ENCODE measurements at places on chromosomes 5 and 9.

DNA sequence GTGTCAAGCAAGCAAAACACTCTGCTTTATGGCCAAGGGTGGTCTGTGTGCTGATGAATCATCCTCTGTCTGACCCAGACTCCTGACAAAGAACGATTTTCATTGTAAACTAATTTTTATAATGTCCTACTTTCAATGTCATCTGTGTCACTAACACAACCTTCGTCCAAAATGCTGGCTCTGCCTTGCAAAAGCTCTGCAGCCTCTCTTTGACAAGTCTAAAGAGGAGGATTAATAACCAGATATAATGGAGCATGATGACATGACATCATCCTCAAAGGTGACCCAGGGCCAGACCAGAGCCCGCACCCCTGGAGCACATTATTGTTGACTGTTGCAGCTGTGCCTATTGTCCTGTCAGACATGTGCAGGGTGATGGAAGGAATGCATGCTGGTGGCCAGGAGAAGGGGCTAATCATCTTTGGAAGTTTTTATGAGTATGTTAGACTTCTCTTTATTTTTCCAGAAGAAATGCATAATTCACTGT, 589.4 kb downstream of the NR2F1-AS1 start:
- DNase-seq, result no peak

GRCh38 chr5:88879724-88880123, 3.3 kb downstream of the MEF2C start:
- DNase-seq, result no peak

DNA sequence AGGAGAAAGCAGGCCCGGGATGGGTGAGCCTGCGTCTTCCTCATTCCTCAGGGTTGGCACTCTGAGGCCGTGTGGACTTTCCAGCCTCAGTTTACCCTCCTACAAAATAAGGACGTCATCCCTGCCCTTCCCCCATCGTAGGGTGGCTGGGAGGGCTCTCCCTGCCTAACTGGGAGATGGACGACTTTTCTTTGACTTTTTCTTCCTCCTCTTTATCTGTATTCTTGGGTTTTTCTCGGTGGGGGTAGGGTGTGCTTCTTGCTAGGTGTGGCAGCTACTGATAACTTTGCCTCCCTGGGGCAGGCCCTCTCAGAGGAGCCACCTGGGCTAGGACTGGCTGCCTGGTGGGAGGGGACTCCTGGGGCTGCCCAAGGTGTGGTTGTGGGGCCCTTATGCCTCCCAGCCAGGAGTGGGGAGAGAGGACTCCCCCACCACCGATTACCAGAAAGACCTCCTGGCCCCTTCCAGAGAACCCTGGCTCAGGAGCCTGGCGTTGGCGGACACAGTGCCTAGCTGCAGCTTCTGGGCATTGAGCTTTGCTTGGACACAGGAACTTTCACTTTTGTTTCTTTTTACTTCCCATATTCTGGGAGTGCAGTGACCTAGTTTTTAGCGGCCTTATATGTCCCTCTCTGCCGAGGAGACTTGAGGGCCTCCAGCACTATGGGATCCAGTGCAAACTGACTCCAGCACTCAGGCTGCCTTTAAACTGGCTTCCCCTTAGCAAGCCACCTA, 6.1 kb downstream of the GLIPR2 start:
- no peak for DNase-seq

DNA sequence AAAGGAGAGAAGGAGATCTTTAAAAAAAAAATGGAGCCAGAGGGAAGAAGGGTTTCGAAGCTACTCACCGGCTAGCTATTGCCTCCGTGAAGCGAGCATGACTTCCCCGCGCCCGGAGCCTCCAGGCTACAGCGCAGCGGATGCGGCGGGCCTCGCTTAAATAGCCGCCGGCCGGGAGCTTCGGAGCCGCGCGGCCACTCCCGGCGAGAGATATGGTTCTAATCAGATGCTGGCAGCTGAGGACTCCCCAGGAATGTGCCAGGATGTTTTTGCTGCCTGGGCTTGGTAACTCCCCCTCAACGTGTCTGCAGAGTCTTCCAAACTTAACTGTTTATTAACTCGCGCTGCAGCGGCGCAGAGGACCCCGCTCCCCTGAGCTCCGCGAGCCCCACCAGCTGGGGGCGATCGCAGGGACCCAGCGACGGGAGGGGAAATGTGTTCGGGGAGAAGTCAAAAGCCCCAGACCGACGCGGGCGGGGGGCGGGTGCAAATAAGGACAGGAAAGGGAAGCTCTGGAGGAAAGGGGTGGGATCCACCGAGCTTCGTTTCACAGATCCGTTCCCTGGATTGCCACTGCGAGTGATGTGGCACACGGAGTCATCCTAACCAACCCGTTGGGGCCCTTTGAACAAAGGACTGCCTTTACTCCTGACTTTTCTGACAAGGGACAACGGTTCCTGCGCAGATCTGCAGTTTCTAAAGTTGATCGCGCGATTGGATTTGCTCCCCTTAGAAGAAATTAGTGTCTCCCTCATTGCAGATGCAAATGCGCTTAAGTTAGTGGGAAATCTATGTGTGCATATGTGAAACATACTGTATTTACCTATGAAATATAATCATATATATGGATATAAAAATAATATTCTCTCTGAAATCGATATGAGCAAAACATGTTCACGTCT, at the start of gene DAB2:
TSS of gene DAB2 (minus strand) at position 245 of the 902 bp plus-strand sequence. CDS start 30,660 bp downstream, outside the sequence.
- DNase-seq, result peak; percentile 14

GRCh38 chr9:93007529-93008058, 50.9 kb upstream of the SUSD3 start:
- DNase-seq, result no peak

GRCh38 chr9:124270504-124271335, 13.0 kb downstream of the NEK6 start:
- no peak for DNase-seq

GRCh38 chr5:80409367-80409966, 1.6 kb downstream of the ZFYVE16 start:
- DNase-seq, result no peak

- DNase-seq, result no peak
Observed at GRCh38 chr5:3027185-3027865, 275.8 kb upstream of the IRX2 start.

DNA sequence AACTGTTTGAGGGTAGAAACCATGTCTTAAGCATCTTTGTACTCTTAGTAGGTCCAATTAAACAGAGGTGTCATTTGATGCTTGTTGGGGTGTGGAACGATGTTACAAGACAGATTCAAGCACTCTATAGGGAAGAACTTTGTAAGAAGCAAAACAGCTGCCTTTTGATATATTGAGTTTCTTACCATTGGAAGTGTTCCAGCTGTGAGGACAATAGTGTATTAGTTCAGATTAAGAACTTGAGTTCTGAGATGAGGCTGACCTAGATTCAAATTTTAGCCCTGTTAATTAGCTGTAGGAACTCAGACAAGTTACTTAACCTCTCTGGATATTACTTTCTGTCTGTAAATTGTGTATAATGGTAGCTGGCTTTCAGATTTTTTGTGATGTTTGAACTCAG, 19.6 kb upstream of the ZNF462 start:
- no peak for DNase-seq
